ENCODE measurements at places on chromosomes 1 and 21.

- no peak overlapping the region for H3K27ac ChIP-seq
- H3K36me3 ChIP-seq = no peaks in the 10 kb centered on the region
- no peak for DNase-seq
- H3K4me1 ChIP-seq = no peaks in the 10 kb centered on the region
Measured at GRCh38 chr1:192059407-192059806, 98.9 kb upstream of the RGS18 start.

DNA sequence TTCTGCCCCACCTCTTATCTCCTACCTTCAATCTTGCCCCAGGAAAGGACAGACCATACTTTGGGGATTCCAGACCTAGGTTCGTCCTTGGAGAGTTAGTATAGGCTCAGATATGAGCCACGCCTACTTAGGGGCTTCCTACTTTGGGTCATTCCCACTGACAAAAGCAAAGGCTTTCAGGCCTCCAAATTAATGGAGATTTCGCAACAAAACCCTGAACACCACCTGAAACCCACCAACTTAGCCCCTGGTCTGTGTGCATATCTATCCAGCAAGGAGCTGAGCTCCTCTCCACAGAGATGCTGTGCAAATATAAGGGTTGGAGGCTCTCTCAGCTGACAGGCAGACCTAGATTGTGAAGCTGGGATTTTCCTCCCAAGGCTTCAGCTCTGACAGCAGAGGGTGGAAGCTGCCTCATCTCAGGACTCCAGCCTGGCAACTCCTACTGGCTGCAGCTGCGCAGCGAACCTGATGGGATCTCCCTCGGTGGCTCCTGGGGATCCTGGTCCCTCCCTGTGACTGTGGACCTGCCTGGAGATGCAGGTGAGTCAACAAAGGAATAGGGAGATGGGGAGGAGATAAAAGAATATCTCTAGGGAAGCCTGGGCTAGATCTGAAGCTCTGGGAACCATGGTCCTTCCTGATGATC is 2.1 kb downstream of the MPL start:
- H3K27me3 ChIP-seq = no peaks in the 10 kb centered on the region
- no peak overlapping the region for H3K4me3 ChIP-seq
- no peak for DNase-seq
- H3K27ac ChIP-seq = no peak overlapping the region
- H3K36me3 ChIP-seq = no peaks in the 10 kb centered on the region

- no peaks in the 10 kb centered on the region for H3K27me3 ChIP-seq
- H3K27ac ChIP-seq = no peak overlapping the region
- no peaks in the 10 kb centered on the region for H3K4me1 ChIP-seq
- no peak overlapping the region for H3K4me3 ChIP-seq
- no peak for DNase-seq
- no peaks in the 10 kb centered on the region for H3K36me3 ChIP-seq
Measured at GRCh38 chr1:172845371-172845770, 186.5 kb downstream of the FASLG start.

GRCh38 chr1:219279017-219279770 is 105.5 kb downstream of the LYPLAL1 start:
- H3K27ac ChIP-seq = no peak overlapping the region
- no peaks in the 10 kb centered on the region for H3K36me3 ChIP-seq
- no peaks in the 10 kb centered on the region for H3K4me1 ChIP-seq
- no peaks in the 10 kb centered on the region for H3K27me3 ChIP-seq

- no peaks in the 10 kb centered on the region for H3K4me1 ChIP-seq
- H3K36me3 ChIP-seq = no peaks in the 10 kb centered on the region
- H3K27me3 ChIP-seq = no peaks in the 10 kb centered on the region
- DNase-seq = no peak
- H3K27ac ChIP-seq = no peak overlapping the region
- no peak overlapping the region for H3K4me3 ChIP-seq
Measured at GRCh38 chr21:35635261-35635660, 425.1 kb downstream of the SETD4 start.

DNA sequence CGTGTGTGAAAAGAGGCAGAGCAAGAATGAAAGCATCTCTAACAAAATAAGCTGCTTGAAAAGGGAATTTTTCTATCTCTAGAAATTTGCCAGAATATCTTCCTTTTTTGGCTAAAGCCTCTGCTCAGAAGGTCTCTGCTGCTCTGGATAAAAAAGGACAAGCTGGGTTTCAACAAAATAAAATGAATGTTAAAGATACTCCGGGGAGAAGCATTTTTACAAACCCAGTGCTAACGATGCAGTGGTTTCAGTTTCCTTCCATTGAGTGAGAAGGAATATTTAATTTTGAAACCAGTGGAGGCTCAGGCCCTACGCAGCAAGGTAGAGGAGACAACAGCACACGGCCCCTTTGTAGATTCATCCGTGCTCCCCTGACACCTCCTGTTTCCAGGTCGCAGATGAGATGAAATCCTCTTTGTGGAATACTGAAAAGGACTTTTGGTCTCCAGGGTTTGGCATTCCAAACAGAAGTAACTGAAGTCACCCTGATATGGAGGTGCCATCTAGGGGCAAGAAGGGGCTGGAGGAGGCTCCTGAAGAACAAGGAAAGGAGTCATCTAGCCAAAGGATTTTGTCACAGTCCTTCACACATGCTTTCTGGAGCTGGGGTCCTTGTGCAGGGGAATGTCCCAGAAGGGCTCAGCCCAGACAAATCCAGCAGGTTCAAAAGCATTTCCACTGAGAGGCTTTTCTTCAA is 65.7 kb upstream of the SYT6 start:
- no peaks in the 10 kb centered on the region for H3K36me3 ChIP-seq
- no peaks in the 10 kb centered on the region for H3K27me3 ChIP-seq
- H3K4me1 ChIP-seq = peaks cover 9% of the 10 kb centered on the region

DNA sequence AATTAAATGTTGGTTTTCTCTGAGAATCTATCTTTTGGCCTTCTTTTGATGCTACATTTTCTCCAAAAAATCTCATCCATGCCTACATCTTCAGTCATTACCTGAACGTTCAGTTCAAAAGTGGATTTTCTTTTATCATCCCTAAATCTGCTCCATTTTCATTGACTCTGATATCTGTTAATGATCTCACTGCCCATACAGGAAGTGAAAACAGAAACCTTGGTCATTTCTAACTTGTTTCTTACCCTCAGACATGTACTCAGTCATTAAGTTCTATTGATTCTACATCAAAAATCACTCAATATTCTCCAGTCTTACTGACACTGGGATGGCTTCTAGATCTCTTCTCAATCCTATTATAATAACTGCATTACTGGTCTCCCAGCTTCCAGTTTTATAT is 22.7 kb downstream of the PRKACB start:
- no peak for DNase-seq
- H3K4me3 ChIP-seq = no peak overlapping the region
- H3K27ac ChIP-seq = no peak overlapping the region

GRCh38 chr1:192581131-192581927 is 5.8 kb downstream of the RGS1 start:
- no peaks in the 10 kb centered on the region for H3K4me1 ChIP-seq
- H3K4me3 ChIP-seq = no peak overlapping the region
- no peak overlapping the region for H3K27ac ChIP-seq
- H3K27me3 ChIP-seq = no peaks in the 10 kb centered on the region
- DNase-seq = no peak

DNA sequence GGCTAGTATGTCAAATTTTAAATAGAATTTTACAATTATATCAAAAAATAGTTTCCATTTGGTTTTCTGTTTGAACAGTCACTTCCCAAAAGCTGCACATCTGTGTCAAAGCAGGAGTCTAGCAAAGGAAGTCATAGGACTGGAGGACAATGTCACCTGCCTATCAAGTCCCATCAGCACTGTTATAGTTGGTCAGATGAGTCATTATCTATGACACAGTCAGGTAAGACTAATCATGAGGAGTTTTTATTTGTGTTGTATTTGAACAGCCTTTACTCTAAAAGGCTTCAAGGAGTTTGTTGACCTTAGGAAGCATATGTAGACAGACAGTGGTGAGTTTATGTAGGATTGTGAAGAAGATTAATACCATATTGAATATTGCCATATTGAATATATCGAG is 74.2 kb upstream of the QSOX1 start:
- H3K36me3 ChIP-seq = no peaks in the 10 kb centered on the region
- no peaks in the 10 kb centered on the region for H3K27me3 ChIP-seq
- no peak for DNase-seq
- H3K4me3 ChIP-seq = no peak overlapping the region

GRCh38 chr1:229438021-229438420 is 4.1 kb upstream of the ACTA1 start:
- peaks cover 8% of the 10 kb centered on the region for H3K27me3 ChIP-seq
- H3K36me3 ChIP-seq = no peaks in the 10 kb centered on the region
- H3K4me3 ChIP-seq = no peak overlapping the region

DNA sequence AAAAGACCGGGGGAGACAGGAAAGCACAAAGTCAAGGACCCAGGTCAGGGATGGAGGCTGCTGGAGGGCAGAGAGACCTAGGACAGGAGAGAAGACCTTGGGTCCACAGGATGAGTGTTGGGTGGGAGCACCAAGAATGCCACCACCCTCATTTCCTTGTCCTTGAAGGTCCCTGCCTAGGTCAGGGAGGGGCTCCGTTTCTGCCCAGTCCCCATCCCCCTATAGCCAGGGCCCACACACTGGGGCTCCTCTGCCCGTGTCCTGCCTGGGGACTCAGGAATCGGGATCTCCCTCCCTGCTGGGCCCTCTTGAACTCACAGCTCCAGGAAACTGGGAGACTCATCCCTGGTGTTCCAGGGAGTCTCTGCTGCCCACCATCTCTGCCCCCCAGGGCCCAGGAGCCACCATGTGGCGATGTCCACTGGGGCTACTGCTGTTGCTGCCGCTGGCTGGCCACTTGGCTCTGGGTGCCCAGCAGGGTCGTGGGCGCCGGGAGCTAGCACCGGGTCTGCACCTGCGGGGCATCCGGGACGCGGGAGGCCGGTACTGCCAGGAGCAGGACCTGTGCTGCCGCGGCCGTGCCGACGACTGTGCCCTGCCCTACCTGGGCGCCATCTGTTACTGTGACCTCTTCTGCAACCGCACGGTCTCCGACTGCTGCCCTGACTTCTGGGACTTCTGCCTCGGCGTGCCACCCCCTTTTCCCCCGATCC is 584 bp downstream of the TINAGL1 start:
- peak overlapping the region; percentile 76 for H3K27ac ChIP-seq
- no peak for DNase-seq
- no peaks in the 10 kb centered on the region for H3K27me3 ChIP-seq
- peaks cover 28% of the 10 kb centered on the region for H3K4me1 ChIP-seq
- peak overlapping the region; percentile 52 for H3K4me3 ChIP-seq

DNA sequence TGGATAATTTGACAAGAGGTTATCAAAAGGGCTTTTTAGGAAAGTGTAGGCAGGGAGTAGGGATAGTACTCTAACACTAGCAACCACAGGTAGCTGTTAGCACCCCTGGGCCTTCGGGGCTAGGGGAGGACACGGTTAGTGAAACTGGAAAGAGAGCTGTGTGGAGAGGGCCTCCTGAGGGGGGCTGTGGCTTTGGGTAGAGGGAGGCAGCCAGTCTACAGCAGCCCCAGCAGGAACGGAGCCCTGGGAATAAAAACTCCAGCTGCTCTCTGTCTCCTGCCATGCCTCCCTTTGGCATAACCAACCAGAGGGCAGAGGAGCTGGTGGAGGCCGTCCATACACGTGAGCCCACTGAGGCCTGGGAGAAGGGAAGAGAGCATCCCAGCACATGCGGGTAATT is 223.2 kb downstream of the FOXD2 start:
- no peak for DNase-seq
- no peak overlapping the region for H3K4me3 ChIP-seq
- no peaks in the 10 kb centered on the region for H3K4me1 ChIP-seq
- no peak overlapping the region for H3K27ac ChIP-seq
- H3K27me3 ChIP-seq = no peaks in the 10 kb centered on the region

DNA sequence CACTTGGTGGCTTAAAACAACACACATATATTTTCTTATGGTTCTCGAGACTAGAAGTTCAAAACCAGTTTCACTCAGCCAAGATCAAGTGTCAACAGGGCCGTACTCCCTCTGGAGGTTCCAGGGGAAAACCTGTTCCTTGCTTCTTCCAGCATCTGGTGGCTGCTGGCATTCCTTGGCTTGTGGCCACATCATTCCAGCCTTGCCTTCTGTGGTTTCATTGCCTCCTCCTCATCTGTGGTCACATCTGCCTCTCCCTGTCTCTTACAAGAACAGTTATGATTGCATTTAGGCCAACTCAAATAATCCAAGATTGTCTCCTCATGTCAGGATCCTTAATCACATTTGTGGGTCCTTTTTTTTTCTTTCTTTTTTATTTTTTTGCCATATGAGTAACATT is 240.7 kb upstream of the HOOK1 start:
- no peaks in the 10 kb centered on the region for H3K27me3 ChIP-seq
- no peak overlapping the region for H3K27ac ChIP-seq
- H3K4me1 ChIP-seq = no peaks in the 10 kb centered on the region
- H3K36me3 ChIP-seq = no peaks in the 10 kb centered on the region
- no peak for DNase-seq

- H3K4me3 ChIP-seq = no peak overlapping the region
- no peaks in the 10 kb centered on the region for H3K27me3 ChIP-seq
- H3K4me1 ChIP-seq = no peaks in the 10 kb centered on the region
- DNase-seq = no peak
Measured at GRCh38 chr1:77047978-77048614, 171.1 kb downstream of the PIGK start.

GRCh38 chr1:158354255-158354654 is 561 bp downstream of the CD1E start:
- no peak for DNase-seq
- H3K27ac ChIP-seq = no peak overlapping the region
- H3K4me3 ChIP-seq = no peak overlapping the region
- no peaks in the 10 kb centered on the region for H3K4me1 ChIP-seq

GRCh38 chr1:197595304-197595904 is 179.9 kb downstream of the DENND1B start:
- no peaks in the 10 kb centered on the region for H3K36me3 ChIP-seq
- H3K27me3 ChIP-seq = no peaks in the 10 kb centered on the region
- no peak for DNase-seq
- H3K27ac ChIP-seq = no peak overlapping the region

GRCh38 chr1:179742291-179742690 is 800 bp upstream of the FAM163A start:
- no peaks in the 10 kb centered on the region for H3K27me3 ChIP-seq
- no peak for DNase-seq
- peaks cover 7% of the 10 kb centered on the region for H3K4me1 ChIP-seq
- H3K27ac ChIP-seq = no peak overlapping the region

GRCh38 chr1:119139403-119139802 is 1.1 kb downstream of the WARS2 start:
- H3K4me3 ChIP-seq = peak overlapping the region; percentile 66
- no peak for DNase-seq
- no peaks in the 10 kb centered on the region for H3K27me3 ChIP-seq
- H3K36me3 ChIP-seq = no peaks in the 10 kb centered on the region
- H3K4me1 ChIP-seq = peaks cover 5% of the 10 kb centered on the region

DNA sequence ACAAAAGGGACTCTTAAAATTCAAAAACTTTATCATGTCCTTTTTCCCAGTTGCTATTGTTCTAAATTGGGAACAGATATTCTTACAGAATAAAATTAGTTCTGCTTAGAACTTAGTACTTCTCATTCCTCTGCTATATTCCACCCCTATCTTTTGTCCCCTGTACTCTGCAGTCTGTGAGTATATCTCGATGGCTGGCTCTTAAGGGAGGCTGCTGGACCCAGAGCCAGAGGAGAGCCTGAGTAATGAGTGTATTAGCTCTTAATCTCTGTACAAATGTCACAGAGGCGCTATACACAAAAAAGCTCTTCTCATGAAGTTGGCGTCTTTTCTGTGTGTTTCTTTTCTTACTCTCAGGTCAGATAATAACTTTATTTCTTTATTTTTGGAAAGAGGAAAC is 423.4 kb downstream of the ZP4 start:
- no peak for DNase-seq
- H3K27ac ChIP-seq = no peak overlapping the region
- no peaks in the 10 kb centered on the region for H3K36me3 ChIP-seq
- H3K27me3 ChIP-seq = no peaks in the 10 kb centered on the region
- no peak overlapping the region for H3K4me3 ChIP-seq

Data from ovary (tissue), 10 donors.